Mesothelial cell of epicardium (in vitro differentiated cells): ENCODE measurements at places on chromosomes 5 and 9.
A peak's percentile ranks its signal among the peaks of the same experiment; 100 is the strongest.

DNA sequence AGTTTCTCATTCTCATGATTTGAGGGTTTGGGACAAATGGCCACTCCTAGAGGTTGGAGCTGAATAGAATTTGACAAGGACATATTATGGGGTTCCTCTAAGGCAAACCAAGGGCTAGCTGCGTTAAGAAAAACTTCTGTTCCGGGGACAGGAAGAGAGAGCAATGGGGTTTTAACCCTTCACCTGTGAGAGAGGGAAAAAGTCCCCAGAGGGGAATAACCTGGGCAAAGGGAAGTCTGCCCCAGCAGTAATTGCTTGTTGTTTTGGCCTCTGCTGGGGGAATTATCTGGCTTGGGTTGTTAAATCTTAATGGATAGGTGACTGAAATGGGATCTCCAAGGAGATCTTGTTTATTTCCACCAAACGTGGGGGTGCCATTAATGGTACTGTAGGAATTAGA is 110.1 kb upstream of the MOCS2 start:
- H3K4me3 ChIP-seq: no peak overlapping the region
- no peak for DNase-seq
- no peaks in the 10 kb centered on the region for H3K27me3 ChIP-seq
- H3K4me1 ChIP-seq: no peaks in the 10 kb centered on the region
- H3K36me3 ChIP-seq: no peaks in the 10 kb centered on the region
- no peak overlapping the region for H3K27ac ChIP-seq

- no peaks in the 10 kb centered on the region for H3K36me3 ChIP-seq
- no peak overlapping the region for H3K4me3 ChIP-seq
- H3K27ac ChIP-seq: peak overlapping the region; percentile 80
- DNase-seq: no peak
- no peaks in the 10 kb centered on the region for H3K27me3 ChIP-seq
Measured at GRCh38 chr5:59763541-59763940, 130.0 kb downstream of the PDE4D start.

DNA sequence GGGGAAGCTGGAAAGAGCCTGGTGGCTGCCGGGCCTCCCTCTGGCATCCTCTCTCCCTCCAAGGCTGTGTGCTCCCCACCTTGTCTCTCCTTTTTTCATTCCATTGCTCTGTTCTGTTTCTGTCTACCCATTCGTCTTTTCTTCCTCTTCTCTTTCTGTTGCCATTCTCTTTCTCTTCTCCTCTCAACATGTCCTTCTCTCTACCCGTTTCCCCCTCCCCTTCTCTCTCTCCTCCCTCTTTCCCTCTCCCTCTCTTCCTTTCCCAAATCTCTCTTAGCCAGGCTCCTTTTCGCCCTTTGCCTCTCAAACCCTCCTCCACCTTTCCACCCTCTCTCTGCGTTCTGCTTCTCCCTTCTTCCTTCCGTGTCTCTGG is 19.4 kb upstream of the KCNIP1 start:
- H3K36me3 ChIP-seq: no peaks in the 10 kb centered on the region
- no peak overlapping the region for H3K4me3 ChIP-seq
- H3K4me1 ChIP-seq: peaks cover 17% of the 10 kb centered on the region
- H3K27me3 ChIP-seq: peaks cover 34% of the 10 kb centered on the region

DNA sequence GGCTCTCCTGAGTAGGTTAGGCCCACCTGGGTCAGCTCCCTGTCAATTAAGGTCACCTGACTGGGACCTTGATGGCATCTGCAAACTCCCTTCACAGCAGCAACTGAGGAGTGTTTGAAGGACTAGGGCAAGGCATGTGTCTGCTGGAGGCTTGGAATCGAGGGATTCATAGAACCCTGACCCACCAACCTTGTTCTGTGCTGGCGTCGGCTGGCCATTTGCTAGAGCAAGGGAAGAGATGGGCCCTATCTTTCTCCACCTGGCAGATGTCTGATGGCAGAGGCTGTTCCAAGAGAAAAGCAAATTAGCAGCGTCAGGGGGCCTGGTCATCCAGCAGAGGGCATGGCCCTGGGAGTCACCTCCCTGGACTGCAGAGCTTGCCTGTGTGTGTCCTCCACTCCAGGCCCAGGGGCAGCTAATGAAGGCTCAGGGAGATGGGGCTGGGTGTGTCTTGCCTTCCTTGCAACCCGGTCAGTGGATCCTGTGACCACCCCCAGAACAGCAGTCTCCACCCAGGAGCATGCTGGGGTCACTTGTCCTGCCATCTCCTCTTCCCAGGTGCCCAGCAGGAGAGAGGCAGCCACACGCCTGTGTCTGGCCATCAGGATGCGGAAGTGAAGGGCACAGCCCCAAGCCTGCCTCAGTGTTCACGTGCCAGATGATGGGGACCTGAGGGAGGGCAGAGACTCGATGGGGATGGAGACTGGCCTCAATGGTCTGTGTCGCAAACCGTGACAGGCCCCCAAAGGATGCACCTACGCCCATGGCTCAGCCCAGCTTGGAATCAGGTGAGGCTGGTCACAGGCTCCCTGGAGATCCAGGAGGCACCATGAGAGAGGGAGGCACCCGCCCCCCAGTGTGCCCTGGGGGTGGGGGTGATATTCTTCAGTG is 53.9 kb downstream of the BARX1 start:
- H3K27ac ChIP-seq: no peak overlapping the region
- H3K36me3 ChIP-seq: no peaks in the 10 kb centered on the region
- no peak overlapping the region for H3K4me3 ChIP-seq
- H3K27me3 ChIP-seq: peaks cover 12% of the 10 kb centered on the region
